Hair follicle dermal papilla cell (primary cell): ENCODE measurements at places on chromosomes 5 and 9. TPM values are rescaled to one million over a fixed set of nuclear protein-coding genes. Genes with fewer than 3 reads are reported as not detected.

TEK gene
- total RNA-seq = 0.32 and 0.73 TPM in 2 replicates

RALGPS1 gene
- 4.0 and 4.1 TPM in 2 replicates for total RNA-seq

PCDHGA4 gene
- total RNA-seq = 7.8 and 8.9 TPM in 2 replicates

POLR3G gene
- 2.4 and 2.9 TPM in 2 replicates for total RNA-seq

MYOT gene
- not detected in 2 replicates for total RNA-seq

APBA1 gene
- 11.5 and 14.8 TPM in 2 replicates for total RNA-seq

PCDHB8 gene
- 1.2 and 1.5 TPM in 2 replicates for total RNA-seq

AGXT2 gene
- not detected in 2 replicates for total RNA-seq
